Transverse colon (tissue), 4 donors: ENCODE measurements at places on chromosomes 2 and 18.

- DNase-seq, result no peak
Observed at GRCh38 chr2:53437371-53437770, 330.2 kb upstream of the CHAC2 start.

GRCh38 chr2:147086715-147087114, 758.1 kb upstream of the ACVR2A start:
- DNase-seq, result no peak

GRCh38 chr18:49098386-49098785, 147.6 kb upstream of the SMAD7 start:
- no peak for DNase-seq

DNA sequence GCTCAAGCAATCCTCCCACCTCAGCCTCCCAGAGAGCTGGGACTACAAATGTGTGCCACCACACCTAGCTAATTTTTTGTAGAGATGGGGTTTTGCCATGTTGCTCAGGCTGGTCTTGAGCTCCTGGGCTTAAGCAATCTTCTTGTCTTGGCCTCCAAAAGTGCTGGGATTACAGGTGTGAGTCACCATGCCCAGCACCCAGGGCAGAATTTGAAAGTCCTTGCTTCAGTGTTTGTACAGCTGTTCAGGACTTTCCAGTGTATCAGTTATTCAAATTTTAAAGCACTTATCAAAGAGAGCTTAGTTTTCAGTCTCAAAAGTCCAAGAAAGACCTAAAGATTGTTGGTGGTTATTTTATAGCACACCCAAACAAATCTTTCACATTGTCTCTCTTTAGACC, 43.6 kb upstream of the VPS54 start:
- DNase-seq, result no peak

DNA sequence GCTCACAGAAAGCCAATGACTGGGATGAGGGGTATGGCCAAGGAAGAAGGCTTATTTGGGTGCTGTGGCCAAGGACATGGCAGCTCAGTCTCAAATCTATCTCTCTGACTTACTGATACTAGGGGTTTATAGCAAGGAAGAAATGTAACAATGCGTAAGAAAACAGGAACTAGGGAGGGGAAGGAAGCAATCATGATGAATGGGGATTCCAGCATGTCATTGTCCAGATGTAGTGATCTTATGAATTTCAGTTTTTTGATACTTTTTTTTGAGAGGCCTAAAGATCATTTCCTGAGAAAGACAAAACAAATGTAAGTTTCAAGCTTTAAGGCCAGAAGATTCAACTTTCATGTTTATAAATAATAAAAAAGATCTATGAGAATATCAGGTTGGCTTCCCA, 298.6 kb upstream of the FAM98A start:
- DNase-seq, result no peak
